Stimulated activated CD8-positive, alpha-beta memory T cell treated with anti-CD3 and anti-CD28 coated beads, Interleukin-4, amount 100 ng/mL, for 48 hours (primary cell): ENCODE measurements at places on chromosomes 5 and 9.
A peak's percentile ranks its signal among the peaks of the same experiment; 100 is the strongest.

DNA sequence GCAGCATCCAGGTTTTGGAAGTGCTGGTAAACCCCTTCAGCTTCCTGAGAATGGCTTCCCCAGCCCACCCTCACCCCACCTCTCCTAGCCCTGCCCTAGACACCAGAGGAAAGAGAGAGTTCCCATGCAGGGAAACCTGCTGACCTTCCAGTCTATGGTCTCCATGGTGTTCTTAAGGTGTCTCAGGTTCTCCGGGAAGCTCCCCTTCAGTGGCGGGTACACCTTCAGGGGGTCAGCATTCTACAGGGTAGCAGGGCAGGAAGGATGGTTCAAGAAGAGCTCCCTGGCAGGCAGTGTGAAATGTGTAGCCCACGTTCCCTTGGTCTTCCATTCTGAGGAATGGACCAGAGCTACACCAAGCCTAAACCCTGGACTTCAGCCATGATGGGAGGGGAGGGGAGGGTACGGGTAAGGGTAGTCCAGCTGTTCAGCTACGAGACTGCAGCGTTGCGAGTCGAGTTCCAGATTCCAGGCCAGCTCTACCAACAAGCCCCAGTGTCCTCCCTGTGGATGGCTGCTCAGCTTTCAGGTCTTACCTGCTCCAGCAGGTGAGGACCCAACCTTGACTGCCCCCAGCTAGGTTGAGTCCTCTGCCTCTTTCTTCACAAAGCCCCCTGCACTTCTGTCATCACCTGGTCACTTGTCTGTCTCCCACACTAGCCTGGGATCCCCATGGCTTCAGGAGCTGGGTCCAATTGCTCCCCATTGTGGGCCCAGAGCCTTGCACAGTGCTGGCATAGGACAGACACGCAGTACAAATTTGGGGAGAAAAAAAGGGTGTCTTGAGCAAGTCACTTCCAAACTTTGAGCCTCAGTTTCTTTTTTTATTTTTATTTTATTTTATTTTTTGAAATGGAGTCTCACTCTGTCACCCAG, 7.5 kb downstream of the CD74 start:
- DNase-seq, result no peak

GRCh38 chr9:81032030-81032572, 657.2 kb downstream of the TLE1 start:
- DNase-seq, result no peak

DNA sequence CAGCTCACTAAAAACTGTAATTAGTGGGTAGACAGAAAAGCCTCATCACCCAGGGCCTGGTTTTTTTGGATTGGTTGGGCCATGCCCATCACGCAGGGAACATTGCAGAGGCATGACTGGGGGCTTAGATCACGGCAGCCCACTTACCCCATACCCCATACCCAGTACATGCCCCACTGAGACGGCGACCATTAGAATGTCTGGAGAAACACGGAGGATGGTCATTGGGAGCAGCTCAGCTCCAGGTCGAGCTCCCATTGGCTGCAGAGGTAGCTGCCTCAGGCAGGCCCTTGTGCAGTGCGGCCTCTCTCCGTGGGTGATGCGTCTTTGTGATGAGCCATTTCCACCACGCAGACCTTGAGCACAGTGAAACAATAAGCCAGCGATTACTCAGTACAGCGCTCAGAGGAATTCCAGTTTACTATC, 204.0 kb downstream of the GADD45G start:
- DNase-seq, result no peak

- DNase-seq, result no peak
Measured at GRCh38 chr5:36199620-36200019, 42.1 kb downstream of the NADK2 start.

DNA sequence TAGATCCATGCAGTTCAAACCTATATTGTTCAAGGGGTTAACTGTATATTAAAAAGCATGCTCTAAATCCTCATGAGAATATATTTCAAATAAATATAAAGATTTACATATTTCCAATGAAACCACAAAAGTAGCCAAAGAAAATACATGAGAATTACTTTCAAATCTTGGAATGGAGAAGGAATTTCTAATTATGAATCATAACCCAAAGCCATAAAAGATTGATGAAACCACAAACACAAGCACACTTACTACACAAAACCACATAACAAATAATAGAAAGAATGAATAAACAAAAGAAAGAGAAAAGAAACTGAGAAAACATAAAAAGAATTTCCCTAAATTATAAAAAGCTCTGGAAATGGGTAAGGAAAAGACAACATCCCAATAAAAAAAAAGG, 16.0 kb downstream of the ERP44 start:
- no peak for DNase-seq

- DNase-seq, result no peak
Measured at GRCh38 chr5:79552984-79553383, 39.0 kb upstream of the HOMER1 start.

GRCh38 chr5:135345956-135346731, 52.9 kb downstream of the MACROH2A1 start:
- no peak for DNase-seq

GRCh38 chr5:69467442-69468225, 25.0 kb upstream of the OCLN start:
- DNase-seq, result no peak

GRCh38 chr5:132419502-132420468, 50.3 kb downstream of the SLC22A5 start:
- peak; percentile 77 for DNase-seq

DNA sequence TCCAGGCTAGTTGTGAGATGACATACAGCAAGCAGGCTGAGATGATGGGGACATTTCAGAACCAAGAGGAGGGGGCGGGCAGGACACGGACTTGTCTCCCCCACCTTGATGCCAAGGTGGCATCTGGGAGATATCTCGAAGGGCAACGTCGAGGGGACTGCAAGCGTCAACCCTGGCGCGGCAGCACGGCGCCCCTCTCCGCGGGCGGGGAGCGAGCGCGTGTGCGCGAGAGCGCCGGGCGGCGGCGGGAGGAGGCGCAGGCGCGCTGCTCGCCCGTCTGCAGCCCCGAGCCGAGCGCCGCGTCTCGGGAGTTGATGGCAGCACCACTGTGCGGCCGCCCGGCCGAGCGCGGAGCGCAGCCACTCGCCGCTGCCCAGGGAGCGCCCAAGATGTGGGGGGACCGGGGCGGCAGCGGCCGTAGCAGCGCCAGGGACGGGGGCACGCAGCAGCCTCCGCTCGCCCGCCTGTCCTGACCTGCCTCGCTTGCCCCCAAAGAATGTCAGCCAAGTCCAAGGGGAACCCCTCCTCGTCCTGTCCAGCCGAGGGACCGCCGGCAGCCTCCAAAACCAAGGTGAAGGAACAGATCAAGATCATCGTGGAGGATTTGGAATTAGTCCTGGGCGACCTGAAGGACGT, at the start of gene PRR16:
TSS of gene PRR16 (plus strand) at position 310 of the 636 bp plus-strand sequence.
- DNase-seq, result peak; percentile 24

DNA sequence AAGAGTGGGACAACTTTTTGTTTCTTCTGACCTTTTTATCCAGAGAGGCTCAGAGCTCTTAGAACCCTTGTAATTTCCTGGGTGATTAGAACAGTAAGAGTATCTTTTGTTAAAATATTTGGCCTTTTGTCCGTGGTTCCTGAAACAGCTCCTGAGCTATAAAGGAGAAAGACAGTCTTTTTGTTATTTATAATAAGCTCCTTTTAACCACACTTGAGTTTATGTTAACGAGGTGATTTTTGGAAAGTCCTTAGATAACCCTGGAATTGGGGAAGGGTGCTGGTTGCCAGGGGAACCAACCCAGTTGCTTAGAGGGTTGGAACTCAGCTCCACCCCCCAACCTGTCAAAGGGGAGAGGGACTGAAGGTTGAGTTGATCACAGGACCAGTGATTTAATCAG, 4.8 kb downstream of the ZNF483 start:
- no peak for DNase-seq

DNA sequence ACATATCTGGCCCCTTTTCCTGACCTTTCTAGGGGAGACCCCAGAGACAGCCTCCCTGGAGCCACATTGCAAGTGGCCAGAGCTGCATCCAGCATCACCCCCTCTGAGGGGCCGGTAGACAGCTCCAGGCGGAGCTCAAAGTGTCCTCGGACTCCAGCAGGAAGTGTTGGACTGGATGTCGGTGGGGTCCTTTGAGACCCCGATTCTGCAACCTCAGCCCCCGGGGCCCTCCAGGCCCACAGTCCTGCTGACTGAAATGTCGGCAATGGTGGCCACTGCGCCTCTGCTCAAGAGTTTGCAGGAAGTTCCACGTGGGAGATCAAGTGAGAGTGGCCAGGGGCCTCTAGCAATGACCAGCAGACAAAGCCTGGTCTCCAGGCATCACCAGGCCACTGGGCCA, 115.9 kb upstream of the FOXD4L5 start:
- DNase-seq, result no peak

GRCh38 chr5:16881251-16881650, 54.8 kb downstream of the MYO10 start:
- no peak for DNase-seq

DNA sequence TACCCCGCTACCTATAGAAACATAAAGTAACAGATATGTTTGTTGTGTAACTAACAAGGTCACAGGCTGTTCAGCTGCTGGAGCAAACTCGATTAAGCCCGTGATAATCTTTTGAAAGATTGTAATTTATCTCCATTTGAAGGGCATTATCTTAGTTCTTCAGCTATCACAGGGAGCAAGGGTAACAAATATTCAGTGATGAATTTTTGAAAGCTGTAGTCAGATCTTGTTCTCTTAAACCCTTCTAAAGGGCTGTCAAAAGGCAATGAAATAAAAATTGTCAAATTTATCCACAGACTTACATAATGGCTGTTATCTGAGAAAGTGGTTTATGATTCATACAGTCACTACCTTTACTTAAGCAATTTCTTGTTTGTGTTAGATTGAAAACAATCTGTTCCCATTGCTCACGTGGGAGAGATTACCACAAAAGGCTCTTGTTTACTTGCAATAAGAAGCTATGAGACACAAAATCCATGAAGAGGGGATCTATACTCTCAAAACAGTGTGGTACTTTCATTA, 78.3 kb upstream of the ZNF608 start:
- DNase-seq, result no peak

DNA sequence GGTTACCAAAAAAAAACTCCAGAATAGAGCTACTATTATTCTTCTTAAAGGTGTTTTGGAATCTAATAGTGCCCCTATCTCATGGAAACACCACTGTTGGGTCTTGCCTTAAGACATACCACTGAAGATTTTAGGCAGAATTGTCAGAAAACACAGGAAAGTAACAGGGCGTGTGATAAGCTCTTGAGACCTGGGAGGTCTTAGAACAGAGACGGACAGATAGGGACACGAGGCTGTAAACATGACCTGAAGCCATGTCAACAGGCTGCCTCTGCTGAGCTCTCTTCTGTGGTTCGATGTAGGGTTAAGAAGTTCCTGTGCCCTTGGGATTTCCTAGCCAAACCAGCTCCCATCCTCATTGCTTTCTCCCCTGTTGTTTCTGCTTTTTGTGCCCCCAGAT, 69.3 kb downstream of the CTSL start:
- DNase-seq, result no peak

DNA sequence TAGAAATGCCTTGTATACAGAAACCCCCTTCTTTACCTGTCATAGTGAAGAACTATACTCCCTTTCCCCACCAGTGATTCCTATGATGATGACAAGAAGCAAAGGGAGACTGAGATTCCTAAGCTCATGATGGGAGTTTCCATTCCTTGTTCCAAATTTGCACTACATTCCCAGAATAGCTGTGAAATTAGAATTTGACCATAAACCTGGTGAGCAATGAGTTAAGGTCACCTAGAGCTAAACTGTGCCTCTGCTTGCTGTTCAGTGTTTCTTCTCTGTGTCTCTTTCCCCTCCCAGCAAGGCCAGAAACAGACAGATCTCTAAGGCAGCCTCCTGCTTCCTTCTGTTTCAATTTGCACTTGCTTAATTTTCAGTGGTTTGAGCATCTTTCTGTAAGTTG, 332.1 kb downstream of the PIK3R1 start:
- no peak for DNase-seq

GRCh38 chr9:110133608-110134210, 74.2 kb downstream of the C9orf152 start:
- DNase-seq, result no peak

DNA sequence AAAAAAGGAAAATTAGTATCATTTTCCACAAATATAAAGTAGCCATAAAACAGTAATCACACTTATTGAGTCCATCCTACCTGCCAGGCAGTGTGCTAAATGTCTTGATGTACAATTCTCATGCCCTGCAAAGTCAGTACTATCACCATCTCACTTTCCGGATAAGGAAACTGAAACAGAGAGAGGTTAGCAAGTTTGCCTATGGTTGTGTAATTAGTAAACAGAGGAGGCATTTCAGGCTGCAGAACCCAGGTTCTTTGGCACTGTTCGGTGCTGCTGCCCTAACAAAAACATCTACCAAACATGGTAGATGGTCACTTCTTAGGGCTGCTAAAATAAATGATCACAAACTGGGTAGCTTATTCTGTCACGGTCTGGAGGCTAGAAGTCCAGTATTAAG, 22.6 kb downstream of the PLAC8L1 start:
- no peak for DNase-seq

- DNase-seq, result no peak
Measured at GRCh38 chr9:15103290-15103689, 193.1 kb upstream of the FREM1 start.

GRCh38 chr5:172898218-172898842, 60.9 kb upstream of the RPL26L1 start:
- no peak for DNase-seq

DNA sequence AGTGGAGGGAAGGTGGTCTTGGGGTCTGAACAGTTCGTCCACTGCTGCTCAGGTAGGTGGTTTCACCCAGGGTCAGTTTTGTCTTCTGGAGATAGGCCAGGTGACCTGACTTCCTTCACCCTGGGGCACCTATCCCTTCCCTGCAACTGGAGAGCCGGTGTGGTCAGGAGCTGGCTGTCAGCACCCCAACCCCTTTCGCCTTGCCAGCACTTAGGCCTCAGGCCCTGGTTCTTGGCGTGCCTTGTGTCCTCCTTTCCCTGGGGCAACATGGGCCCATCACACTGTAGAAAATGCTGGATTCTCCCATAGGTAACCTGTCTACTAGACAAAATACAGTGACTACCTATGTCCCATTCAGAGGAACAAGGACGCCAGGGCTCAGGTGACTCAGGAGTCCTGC, 13.1 kb downstream of the PROP1 start:
- no peak for DNase-seq

- DNase-seq, result no peak
Measured at GRCh38 chr5:61563401-61563800, 231.3 kb downstream of the ZSWIM6 start.

GRCh38 chr5:169175733-169176132, 125.2 kb downstream of the SLIT3 start:
- no peak for DNase-seq

DNA sequence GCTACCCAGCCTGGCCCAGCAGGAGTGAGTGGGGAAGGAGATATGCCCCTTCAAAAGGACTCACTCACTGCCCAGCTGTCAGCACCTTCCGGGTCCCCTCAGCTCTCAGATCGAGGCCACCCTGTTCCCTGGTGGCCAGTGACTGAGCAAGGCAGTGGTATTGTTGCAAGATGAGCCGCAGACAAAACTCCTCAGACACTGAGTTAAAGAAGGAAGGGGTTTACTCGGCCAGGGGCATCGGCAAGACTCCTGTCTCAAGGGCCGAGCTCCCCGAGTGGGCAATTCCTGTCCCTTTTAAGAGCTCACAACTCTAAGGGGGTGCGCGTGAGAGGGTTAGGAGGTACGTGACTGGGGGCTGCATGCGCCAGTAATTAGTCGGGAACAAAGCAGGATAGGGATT, 9.7 kb upstream of the N4BP3 start:
- no peak for DNase-seq
